ENCODE measurements at places on chromosomes 12 and 14.

- DNase-seq, result no peak
Observed at GRCh38 chr12:47219243-47219642, 139.5 kb upstream of the AMIGO2 start.

GRCh38 chr14:33812181-33812580 lies 138.7 kb downstream of the EGLN3 start:
- DNase-seq, result no peak

DNA sequence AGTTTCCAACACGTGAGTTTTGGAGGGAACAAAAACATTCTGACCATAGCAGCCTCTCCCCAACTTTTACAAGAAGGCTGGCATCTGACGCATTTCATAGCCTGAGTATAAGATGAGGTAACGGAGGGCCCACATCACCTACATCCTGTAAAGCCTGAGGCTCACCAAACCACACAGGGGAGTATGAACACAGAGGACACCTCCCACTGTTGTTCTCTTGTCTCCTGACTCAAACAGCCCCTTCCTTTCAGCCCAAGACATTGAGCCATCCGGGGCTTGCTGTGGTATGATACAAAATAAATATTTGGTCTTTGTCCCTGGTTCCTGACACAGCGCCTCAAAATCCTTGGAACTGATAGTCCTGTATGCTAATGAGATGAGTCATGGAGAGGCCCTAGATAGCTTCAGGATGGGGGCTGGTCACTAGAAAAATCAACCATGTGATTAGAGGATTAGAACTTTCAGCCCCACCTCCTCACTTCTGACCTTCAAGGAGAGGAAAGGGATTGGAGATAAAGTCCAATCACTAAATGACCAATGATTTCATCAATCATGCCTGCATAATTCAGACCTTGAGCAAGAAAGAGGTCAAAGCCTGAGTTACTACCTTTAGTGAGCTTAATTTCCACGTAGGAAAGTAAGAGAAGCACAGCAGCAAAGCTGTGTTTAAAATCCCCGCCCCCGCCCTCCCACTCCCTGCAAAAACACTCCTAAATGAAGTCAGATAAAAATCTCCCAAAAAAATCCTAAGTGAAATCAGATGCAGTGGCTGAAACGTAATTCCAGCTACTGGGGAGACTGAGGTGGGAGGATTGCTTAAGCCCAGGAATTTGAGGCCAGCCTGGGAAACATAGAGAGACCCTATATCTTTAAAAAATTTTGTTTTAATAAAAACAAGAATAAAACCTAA lies 236.4 kb downstream of the PCNX1 start:
- DNase-seq, result peak; percentile 58

- DNase-seq, result no peak
Observed at GRCh38 chr12:113996026-113996425, 29.9 kb upstream of the RBM19 start.

- no peak for DNase-seq
Observed at GRCh38 chr12:58648176-58648575, 272.1 kb downstream of the LRIG3 start.

- peak; percentile 52 for DNase-seq
Observed at GRCh38 chr14:53149668-53150316, 3.3 kb downstream of the DDHD1 start.

DNA sequence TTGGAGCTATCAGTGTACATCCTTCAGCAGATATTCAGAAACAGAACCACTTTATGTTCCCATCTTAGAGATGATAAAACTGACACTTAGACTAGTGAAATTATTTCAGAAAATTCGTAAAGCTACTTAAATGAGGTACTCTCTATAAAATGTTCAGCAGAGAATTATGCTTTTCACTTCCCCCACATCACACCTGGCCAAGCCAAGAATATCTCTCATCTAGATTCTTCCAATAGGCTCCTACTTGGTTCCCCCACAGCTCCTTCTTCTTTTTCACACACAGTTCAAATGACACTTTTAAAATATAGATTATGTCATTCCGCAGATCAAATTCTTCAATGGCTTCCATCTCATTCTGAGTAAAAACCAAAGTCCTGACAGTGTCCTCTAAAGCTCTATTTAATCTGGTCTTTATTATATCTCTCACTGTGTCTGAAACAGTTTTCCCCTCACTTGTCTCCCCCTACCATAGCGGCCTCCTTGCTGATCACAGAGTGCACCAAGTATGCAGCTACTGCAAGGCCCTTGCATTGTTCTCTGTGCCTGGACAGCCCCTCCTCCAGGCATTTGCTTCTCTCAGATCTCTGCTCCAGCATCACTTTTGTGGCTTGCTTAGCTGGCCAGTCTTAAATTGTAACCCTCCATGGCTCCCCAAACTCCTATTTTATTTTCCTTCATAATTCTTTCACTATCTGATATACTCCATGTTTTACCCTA lies 736.8 kb upstream of the USP15 start:
- no peak for DNase-seq

GRCh38 chr14:66634876-66635275 lies 126.9 kb downstream of the GPHN start:
- no peak for DNase-seq

GRCh38 chr12:67455236-67455635 lies 186.1 kb downstream of the CAND1 start:
- DNase-seq, result no peak

GRCh38 chr14:103521951-103522563 lies 573 bp downstream of the CKB start:
- no peak for DNase-seq

GRCh38 chr14:104473649-104474494 lies 105.7 kb upstream of the C14orf180 start:
- no peak for DNase-seq

DNA sequence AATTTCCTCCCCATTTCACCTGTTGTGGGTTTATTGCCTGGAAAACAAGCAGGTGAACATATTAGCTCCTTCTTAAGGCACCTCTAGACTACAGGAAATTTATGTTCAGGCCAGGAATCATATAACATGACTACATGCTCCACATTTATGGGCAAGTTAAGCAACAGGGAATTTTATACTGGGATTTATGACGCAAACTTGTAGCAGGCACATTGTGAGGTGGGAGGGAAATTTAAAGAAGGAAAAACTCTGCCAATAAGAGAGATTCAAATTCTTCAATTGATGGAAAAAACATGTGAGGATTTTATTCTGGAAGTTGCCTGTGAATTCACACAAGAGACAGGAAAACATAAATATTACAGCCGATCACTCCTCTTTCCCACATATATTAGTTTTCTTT lies 93.9 kb downstream of the TBC1D30 start:
- DNase-seq, result no peak

DNA sequence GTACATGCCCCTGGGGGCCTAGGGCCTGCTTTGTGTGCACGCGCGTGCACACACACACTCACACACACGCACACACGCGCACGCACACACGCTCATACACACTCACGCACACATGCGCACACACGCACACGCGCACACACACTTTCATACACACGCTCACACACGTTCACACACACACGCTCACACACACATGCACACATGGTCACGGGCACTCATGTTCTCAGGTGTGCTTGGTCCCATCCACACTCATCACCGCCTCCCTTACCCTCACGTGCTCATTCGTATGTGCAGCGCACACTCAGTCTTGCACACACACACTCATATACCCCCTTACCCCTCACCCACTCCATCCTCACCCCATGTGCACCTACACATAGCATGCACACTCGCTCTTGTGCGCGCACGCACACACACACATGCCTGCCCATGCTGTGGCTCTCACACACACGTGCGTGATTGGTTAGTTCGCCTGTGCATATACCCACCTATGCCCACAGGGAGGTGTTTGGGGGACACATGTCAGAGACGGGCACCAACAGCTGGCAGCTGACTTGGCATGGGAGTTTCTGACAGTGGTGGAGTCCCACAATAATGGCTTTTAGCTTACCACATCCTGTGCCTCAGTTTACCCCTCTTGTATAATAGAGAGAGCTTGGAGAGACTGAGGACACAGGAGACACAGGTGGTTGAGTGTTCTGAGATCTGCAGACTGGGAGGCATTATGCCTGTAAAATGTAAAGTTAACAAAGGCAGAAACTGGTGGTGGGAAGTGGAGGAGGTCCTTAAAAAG lies 28.7 kb downstream of the TSPAN9 start:
- DNase-seq, result no peak

DNA sequence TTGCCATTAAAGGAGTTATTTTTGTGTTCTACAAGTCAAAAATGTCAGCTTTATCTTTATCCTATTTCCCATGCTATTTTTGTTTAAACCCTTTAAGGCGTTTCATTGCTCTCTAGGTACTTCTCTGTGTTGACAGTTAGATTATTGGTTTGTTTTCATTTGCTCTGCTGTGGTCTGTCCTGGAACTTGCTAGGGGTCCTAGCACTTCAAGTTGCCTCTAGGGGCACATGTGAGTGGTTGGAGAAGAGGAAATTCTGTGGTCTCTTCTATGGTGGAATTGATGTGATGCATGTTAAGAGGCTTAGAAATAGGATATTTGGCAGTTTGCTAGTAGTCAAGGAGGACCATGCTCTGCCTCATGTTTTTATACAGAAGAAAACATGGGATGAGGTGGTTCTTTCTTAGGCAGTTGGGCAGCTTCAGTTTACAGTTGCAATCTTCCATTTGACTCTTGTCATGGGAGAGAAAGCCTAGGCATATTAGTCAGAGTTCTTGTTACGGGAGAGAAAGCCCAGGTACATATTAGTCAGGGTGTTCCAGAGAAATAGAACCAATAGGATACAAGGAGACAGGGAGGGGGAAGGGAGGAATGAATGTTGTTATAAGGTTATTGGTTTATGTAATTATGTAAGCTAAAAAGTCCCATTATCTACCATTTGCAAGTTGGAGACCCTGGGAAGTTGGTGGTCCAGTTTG lies 14.4 kb downstream of the TTLL5 start:
- DNase-seq, result no peak

DNA sequence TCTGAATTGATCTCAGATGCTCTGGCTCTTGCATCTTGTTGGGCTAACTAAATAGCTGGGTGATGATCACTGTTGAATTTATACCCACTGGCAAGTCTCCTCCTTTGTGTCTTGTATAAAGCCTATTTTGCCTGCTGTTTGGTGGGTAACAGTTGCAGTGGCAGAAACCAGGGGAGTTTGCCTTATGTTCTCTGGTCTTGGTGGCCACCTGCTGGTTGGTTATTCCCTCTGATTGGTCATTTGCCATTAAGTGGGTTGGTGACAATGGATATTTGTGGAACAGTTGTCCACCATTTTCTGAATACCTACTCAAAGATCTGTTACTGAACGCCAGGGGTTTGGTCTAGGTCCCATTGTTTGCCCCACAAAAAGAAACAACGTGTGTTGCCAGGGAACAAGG lies 52.1 kb downstream of the AVPR1A start:
- no peak for DNase-seq

DNA sequence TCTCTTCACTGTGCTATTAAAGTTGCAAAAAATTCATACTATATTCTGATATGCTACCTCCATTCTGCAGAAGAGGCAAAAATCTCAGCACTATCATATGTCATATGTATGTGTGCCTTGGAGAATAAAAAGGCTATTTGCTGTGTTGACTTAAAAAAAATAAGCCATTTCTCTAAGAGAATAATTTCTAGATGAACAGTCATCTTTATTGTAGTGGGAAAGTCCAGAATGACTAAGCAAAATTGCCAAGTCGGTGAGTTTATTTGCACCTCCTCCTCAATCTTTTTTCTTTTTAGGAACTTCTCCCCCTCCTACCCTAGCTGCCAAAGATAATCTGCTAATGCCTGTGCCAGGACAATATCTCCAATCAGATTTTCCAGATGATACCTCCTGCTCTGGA lies 353.8 kb upstream of the FAR2 start:
- DNase-seq, result peak; percentile 35

DNA sequence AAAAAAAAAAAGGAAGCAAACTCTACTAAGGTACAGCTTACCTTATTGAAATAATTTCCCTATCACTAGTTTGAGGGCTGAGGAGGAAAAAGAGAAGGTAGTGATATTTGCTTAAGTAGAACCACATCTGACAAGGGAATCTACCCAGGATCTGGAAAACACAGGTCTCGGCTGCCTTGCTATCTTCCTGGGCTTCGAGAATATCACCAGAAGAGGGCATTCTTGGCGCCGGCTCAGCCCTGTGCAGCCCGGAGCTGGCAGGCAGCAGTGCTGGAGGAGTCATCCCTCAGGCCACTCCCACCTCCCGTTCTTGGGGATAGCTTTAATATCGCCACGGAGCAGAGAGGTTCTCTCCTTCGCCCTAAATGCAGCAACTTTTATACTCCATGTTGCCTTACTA lies 1181.2 kb downstream of the VRK1 start:
- no peak for DNase-seq
